ENCODE measurements at places on chromosomes 11 and 22. TPM values are rescaled to one million over a fixed set of nuclear protein-coding genes. Genes with fewer than 3 reads are reported as not detected.

GRCh38 chr11:33874910-33875490 lies 16.9 kb downstream of the LMO2 start:
- no peak for DNase-seq

- DNase-seq: no peak
These were observed 68.5 kb upstream of the C11orf58 start for GRCh38 chr11:16669799-16670415.

GRCh38 chr11:134752964-134753770 lies 341.1 kb upstream of the B3GAT1 start:
- no peak for DNase-seq

- no peak for DNase-seq
These were observed 19.3 kb downstream of the RFPL1 start for GRCh38 chr22:29457730-29458129.

- DNase-seq: no peak
These were observed 75.9 kb downstream of the PHF21B start for GRCh38 chr22:44933666-44934453.

GRCh38 chr11:43532041-43532440 lies 148.5 kb upstream of the HSD17B12 start:
- DNase-seq: no peak

GRCh38 chr11:46729110-46730027 lies 10.4 kb downstream of the F2 start:
- no peak for DNase-seq

DNA sequence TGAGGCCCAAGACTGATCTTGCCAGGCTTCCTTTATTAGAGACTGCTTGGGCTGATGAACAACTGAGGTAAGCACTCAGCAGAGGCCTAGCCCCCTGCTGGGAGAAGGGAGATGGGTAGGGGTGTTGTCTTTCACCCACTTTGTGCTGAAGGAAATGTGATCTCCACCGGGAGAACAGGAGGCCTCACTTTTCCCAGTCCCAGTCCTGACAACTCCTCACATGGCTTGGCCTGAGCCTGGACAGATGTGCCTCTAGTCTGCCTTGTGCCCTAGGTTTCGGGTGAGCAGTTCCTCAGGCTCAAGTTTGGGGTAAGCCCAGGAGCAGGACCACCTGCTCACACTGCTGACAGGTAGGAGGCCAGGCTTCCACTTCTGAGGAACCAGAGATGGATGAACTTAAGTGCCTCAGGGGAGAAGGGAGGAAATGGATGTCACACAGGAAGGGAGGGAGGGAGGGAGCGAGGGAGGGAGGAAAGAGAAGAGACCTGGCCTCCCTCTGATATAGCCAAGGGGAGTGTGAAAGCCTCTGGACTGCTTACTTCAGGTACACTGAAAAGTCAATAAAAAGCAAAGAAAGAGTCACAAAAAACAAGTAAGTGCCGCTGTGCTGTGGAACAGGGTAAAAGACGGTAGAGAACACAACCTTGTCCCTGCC lies 8.1 kb downstream of the CLPB start:
- peak; percentile 65 for DNase-seq

DNA sequence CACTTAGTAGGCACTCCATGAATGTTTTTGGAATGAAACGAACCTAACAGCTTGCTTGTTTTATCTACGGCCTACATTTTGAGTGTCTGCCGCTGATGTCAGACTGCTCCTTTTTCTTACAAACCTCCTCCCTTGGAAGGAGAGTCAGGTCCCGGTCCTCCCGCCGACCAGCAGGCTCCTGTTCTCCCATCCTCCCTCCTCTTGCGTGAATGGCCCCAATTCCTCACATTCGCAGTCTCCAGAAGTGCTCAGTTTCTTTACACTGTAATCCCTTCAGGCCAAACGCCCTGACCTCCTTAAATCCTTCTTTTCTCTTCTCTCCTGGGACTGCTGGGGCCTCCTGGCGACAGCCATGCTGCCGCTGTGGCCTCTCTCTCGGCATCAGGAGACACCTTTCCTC lies 82.6 kb upstream of the CSNK2A3 start:
- no peak for DNase-seq

GRCh38 chr11:110374921-110375320 lies 54.8 kb upstream of the FDX1 start:
- DNase-seq: no peak

GRCh38 chr11:128180441-128181087 lies 406.8 kb downstream of the ETS1 start:
- no peak for DNase-seq

- DNase-seq: peak; percentile 48
These were observed 51.4 kb downstream of the JAM3 start for GRCh38 chr11:134120143-134120850.

DNA sequence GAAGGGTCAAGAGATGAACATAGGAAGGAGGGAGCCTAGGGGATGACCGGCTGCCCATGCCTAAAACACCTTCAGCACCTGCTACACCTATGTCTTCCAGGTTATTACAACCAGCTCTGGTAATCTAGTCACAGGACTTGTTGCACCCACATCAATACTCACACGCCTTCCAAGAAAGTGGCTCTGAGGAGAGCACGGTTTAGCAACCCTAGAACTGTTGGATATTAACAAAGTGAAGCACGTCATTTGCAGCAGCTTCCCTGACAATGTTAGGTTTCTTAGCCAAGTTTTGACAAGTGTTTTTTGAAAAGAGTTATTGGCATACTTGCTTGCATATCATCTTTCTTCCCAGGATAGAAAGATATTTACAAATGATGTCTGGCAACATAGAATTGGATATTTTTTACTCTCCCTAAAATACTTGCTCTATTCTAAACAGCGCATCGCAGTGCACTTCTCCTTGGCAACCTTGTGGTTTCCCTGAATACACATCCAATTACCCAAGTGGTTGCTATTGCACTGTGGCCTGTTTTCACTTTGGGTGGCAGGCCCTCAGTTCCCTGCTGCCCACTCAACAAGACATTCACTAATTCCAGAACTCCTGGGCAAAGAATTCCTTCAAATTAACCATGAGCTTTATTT lies 94.3 kb upstream of the ARHGAP42 start:
- no peak for DNase-seq

- no peak for DNase-seq
These were observed 116.5 kb downstream of the AASDHPPT start for GRCh38 chr11:106193956-106194355.

- no peak for DNase-seq
These were observed 41.0 kb upstream of the CD5 start for GRCh38 chr11:61061081-61061826.

GRCh38 chr22:47446821-47447810 lies 684.7 kb downstream of the TBC1D22A start:
- no peak for DNase-seq

DNA sequence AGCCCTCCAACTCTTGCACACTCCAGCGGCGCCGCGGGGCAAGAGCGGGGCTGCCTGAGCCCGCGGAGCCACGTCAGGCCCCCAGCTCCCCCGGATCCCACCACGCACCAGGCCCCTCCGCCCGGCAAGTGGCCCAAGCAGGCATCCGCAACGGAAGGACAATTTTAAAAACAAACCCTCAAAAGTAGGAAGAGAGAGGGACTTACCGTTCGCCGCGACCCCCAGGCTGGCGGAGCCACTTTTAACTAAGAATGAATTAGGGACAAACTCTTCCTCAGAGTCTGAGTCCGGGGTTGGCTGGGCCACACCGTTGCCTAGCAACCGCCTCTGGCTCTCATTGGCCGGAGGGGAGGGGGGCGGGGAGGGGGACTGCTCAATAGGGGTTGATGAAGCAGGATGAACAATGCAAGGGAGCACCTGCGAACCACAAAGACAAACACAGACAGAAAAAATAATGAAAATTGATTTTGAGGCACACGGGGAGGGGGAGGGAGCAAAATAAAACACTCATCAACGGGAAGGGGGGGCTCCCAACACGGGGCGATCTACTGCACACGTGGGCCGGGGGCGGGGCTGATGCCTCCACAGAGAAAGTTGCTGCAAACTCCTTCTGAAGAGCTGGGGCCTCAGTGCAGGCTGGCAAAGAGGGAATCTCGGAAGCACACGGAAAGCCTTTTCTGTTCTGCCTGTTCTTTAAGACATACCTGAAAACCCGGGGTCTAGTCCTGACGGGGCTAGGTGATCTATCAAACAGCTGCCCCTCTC lies 387.5 kb upstream of the NARS2 start:
- peak; percentile 90 for DNase-seq

- DNase-seq: no peak
These were observed 104.7 kb upstream of the OR4B1 start for GRCh38 chr11:48111891-48112290.

GRCh38 chr22:25358421-25359170 lies 139.2 kb downstream of the CRYBB2 start:
- no peak for DNase-seq

The KRTAP5-8 gene
- 1.3 TPM for polyA plus RNA-seq

The SOX10 gene
- polyA plus RNA-seq: 1.5 TPM

The SCN4B gene
- 1.4 TPM for polyA plus RNA-seq

The DEFB131B gene
- polyA plus RNA-seq: 0.87 TPM

The MYBPC3 gene
- 0.14 TPM for polyA plus RNA-seq

The LRRC55 gene
- polyA plus RNA-seq: 4.5 TPM

The OR52N4 gene
- polyA plus RNA-seq: not detected

The A4GALT gene
- 25.9 TPM for polyA plus RNA-seq

The FJX1 gene
- 25.3 TPM for polyA plus RNA-seq

The P2RX6 gene
- 1.3 TPM for polyA plus RNA-seq
